ENCODE measurements at places on chromosomes 13 and 19. TPM values are rescaled to one million over a fixed set of nuclear protein-coding genes. Genes with fewer than 3 reads are reported as not detected.

DNA sequence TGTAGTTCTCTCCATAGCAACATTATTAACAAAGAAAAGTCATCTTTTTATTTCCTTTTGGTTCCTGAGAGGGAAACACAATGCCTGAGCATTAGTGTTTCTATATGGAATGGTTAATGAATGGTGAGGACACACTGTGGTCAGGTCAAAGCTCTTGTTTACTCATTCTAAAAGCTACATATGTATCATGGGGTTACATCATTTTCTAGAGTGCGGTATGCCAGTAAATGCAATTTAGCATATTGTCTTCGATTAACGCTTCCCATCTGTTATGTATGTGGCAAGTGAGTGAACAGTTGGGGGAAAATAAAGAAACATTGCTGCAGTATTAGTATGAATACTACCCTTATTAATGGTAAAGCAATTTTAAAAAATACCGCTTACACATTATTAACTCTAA lies 1152.2 kb upstream of the SPRY2 start:
- DNase-seq = no peak

DNA sequence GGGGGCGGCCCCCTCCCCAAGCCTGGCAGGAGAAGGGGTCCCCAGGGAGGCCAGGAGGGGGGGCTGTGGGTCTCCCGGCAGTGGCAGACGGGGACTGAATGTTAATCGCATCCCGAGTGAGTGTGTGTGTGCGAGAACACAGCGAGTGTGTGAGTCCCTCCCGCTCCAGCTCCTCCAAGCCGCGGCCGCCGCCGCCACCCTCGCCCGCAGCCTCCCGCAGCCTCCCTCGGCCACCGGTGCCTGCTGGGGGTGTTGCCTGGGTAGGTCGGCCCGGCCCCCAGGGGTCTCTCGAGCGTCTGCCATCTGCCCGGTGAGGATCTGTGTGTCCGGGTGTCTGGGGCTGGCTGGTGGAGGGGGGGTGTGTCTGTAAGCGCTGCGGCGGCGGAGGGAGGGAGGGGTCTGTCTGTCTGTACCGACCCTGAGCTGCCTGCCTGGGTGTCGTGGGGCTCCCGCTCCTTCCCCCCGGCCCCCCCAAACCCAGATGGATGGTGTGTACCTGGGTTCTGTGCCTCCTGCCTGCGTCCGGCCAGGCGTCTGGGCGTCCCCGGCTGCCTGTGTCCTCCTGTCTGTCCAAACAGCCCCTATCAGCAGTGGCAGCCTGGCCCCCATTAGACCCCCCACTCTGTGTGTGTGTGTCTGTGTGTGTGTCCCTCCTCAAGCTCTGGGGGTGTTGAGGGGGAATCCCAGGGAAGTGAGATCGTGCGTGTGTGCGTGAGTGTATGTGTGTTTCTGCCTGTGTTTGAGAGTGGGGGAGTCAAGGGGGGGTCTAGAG lies at the start of gene GRIN2D:
Gene GRIN2D, plus strand, starts transcription at position 110 of the 772 bp plus-strand sequence. CDS start 4,725 bp downstream, outside the sequence.
- peak; percentile 84 for DNase-seq

- no peak for DNase-seq
Observed at GRCh38 chr19:58492265-58492664, 16.1 kb downstream of the ZNF446 start.

GRCh38 chr13:75621147-75621546 lies 15.0 kb upstream of the LMO7 start:
- no peak for DNase-seq

APBA3 gene
- total RNA-seq = 36.8 TPM

PDX1 gene
- not detected for total RNA-seq
